ENCODE measurements at places on chromosomes 11 and 22. TPM values are rescaled to one million over a fixed set of nuclear protein-coding genes. Genes with fewer than 3 reads are reported as not detected.

GRCh38 chr22:49900441-49901230 lies 17.6 kb downstream of the ALG12 start:
- DNase-seq: no peak

- DNase-seq: no peak
Observed at GRCh38 chr22:19239464-19239863, 52.1 kb downstream of the CLTCL1 start.

DNA sequence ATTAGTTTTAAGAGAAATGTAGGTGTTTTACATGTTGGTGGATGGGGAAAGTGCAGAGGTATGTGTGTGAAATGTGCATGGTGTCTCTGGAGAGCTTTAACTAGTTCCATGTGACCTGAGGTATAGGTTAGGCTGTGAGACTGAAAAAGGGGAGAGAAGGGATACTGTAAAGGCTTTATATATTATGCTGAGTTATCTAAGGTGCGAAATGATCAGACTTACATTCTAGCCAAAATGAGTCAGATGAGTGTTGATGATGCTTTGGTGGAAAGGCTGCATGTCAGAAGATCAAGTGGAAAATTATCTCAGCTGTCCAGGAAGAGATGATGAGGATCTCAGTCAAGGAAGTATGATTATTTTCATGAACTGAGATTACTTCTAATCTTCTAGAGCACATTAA lies 15.8 kb downstream of the ACAT1 start:
- DNase-seq: no peak

DNA sequence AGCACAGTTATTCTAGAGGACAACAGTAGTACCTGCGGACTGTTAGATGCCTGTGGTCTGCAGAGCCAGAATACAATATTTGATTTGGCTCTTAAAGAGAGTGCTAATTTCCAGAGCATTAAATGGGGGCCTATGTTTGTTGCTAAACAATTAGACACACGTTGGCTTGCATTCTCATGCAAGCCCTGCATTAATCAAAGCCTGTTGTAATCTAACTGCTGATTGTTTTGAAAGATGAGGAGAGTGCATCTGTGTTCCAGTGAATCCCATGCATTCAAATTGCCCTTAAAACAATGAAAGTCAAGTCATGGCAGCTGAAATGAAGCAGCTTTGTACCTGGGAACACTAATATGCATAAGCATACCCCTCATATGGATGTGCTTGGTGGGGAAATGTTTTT lies 419.4 kb downstream of the DYNC2H1 start:
- DNase-seq: no peak

DNA sequence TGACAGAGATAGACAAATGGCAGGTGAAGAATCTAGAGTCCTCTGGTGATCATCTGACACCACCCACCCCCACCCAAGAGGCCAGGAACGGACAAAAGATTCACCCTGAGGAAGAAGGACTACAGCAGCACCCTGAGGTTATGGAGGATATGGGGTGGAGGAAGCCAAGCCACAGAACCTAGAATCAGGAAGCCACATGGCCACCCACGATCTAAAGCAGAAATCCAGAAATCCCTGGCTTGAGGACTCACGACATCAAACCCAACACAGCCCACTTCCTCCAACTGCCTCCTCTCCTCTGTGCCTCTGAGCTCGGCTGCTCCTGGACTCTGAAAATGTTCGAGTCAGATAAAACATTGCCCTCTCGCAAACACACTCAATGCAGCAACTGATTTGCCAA lies 364.3 kb downstream of the SHANK2 start:
- DNase-seq: no peak

DNA sequence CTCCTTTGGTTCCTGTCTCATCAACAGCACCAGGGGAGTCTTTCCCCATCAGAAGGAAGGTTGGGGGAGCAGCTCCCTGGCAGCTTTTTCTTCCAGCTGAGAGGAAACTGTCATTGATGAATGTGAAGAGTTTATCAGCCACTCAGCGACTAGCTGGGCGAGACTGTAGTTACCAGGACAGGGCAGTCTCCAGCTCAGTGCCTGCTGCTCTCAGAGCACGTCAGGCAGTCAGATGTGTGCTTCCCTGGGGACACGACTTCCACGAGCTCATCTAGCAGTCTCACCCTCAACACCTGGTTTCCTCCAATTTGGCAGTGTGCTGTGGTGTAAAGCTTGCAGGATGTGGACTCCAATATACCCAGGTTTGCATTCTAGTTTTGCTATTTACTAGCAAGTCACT lies 12.5 kb upstream of the C1QTNF4 start:
- no peak for DNase-seq

DNA sequence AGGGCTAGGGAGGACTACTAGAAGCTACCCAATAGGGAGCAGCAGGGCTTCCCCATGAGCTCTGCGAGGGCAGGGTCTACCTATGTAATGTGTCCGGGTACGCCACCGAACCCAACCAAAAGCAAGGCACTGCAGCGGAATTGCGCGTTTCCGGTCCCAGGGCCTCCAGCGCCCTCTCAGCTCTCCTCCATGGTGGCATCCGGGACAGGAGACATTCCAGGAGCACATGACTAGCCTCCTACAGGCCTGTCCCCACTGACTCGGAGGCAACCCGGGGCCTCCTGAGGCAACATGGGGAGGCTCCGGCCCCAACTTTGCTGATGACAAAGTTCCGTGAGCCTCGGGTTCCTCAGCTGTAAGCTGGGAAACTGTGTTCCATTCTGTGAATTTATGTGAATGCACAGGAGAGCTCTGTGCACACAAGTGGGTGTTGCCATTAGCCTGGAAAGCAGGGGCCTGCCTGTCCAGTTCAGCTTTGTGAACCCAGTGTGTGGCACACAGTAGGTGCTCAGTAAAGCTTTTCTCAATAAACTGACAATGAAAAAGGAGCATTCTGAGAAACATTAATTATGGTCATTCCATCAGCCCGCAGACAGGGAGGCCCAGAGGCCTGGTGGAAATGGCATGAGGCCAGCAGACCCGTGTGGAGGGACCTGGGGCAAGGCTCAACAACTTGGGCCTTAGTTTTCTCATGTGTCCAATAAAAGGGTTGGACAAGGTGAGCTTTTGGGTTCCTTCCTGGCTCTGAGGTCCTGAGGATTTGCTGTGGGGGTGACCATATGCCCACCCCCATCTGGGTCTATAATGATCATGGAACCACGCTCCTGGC lies 50.3 kb downstream of the CHRDL2 start:
- DNase-seq: peak; percentile 49

Gene TNKS1BP1
- total RNA-seq: 178 TPM
